ENCODE measurements at places on chromosomes 12 and 14.

DNA sequence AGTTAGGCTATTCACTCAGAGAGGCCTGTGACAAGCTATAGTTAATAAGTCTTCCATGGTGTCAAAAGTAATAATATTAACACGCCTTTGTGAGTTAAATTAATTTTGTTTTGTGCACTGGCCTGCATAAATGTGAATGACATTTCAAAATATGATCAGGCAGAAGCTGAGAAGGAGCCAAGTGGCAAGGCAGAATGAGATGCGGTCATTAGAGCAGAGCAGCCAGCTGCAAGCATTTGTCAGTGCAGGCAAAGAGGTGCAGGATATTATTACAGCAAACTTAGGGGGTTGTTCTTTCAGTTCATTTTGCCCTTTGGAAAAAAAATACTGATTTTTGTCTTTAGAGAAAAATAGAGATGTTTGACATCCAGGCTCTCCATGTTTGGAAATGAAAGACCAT lies 364.5 kb downstream of the PAWR start:
- no peak for DNase-seq

DNA sequence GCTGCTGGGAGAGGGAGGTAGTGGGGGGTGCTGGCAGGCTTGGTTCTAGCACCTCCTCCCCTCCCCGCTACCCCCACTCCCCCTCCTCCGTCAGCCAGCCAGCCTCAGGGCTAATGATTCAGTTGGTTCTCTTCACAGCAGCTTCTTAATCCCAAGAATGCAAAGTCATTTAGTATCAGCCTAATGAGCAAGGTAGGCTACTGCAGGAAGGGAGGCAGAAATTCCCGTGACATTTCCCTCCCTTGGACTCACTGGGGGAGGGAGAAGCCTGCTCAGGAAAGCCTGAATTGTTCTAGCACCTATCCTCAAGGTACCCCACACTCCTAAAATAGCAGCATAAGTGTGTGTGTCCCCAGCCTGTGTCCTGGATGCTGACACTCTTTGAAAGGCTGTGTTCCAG lies 29.8 kb downstream of the ITPK1 start:
- DNase-seq: no peak

DNA sequence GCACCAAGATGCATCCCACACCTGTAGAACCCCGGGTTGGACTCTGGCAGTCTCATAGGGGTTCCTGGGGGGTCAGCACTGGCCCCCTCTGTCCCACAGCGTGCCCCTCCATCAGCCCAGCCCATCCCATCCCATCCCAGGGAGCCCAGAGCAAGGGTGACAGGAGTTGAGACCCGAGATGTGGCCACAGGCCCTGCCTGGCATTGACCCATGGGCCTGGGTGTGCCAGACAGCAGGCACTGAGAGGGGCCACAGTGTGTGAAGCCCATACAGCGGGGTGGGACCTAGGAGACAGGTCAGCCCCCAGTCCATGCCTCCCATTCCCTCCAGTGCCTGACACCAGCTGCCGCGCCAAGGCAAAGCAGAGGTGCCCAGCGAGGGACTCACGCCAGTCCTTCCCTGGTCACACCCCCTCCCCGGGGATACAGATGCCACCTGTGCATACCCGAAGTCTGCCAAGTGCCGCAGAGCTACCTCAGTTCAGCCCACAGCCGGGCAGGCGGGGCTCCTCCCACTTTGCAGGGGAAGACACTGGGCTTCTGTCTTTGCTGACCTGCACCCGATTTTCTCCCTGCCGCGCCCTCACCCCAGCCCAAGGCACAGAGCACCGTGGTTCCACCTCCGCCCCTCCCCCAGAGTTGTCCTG lies 50.4 kb downstream of the CYP46A1 start:
- no peak for DNase-seq

- DNase-seq: no peak
Measured at GRCh38 chr12:124465473-124465872, 101.9 kb downstream of the NCOR2 start.

GRCh38 chr14:87148655-87149054 lies 844.3 kb downstream of the GALC start:
- DNase-seq: no peak

- no peak for DNase-seq
Measured at GRCh38 chr14:30054201-30054600, 126.6 kb upstream of the PRKD1 start.
